ENCODE measurements at places on chromosomes 4 and X.

DNA sequence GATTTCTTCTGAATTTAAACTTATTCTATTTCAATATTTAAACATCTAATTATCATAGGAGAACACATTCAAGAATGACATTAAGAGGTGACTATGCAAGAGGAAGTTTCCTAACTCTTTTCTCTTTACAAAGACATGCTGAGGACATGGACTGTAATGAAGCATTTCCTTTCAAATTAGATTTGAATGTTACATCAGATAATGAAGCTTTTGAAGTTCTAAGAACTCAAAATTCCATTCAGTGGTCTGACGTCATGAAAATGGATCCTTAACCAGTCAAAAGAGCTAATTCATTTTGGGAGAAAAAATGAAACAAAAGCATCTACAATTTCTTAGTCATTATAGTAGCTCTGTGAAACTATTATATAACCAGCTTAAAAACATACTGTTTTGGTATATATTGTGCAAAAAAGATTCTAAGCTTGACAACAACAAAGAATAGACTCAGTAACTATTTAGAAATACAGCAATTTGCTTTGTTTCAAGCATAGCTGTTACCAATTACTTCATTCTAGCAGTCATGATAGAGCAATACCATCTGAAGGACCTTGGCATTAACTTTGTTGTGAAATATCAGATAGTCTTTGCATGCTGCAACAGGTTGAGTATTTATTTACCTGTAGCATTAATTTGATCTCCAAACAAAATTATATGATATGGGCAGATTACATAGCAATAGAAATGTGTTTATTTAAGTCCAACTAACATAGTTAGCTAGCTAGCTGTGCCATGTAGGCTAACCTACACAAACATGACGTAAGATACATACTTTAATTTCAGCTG, 13.7 kb upstream of the DTHD1 start:
- DNase-seq, result no peak

DNA sequence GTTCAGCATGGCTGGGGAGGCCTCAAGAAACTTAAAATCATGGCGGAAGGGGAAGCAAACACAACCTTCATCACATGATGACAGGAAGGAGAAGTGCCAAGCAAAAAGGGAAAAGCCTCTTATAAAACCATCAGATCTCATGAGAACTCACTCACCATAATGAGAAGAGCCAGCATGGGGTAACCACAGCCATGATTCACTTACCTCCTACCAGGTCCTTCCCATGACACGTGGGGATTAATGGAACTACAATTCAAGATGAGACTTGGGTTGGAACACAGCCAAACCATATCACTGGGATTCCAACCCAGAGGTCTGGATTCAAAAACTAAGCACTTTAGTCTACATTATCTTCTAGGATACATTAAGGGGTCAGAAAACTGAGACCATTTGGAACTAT, 609.6 kb upstream of the SPANXN1 start:
- no peak for DNase-seq

DNA sequence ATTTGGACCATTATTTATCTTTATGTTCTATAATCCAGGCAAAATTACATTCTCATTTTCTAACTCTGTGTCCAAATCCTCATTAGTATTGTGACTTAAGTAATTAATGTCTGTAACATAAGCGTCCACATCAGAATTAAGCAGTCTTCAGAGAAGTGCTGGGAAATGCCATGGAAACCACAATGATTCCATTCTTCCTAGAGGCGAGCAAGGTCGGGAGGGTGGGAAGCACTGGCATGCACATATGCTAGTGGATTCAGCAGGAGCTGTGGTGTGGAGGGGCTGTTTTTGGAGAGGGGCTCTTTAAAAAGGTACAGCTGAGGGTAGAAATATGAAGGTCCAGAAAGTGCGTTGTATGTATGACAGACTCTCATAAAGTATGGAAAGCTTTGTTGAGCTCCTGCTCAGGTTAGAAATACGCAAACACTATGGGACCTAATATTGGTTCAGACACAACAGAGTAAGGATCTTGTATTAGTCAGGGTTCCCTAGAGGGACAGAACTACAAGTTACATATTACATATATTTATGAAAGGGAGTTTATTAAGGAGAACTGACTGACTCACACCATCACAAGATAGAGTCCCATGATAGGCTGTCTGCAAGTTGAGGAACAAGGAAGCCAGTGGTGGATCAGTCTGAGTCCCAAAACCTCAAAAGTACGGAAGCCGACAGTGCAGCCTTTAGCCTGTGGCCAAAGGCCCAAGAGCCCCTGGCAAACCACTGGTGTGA, 61.5 kb downstream of the GLRA2 start:
- no peak for DNase-seq

GRCh38 chr4:25753239-25753638, 97.6 kb downstream of the SLC34A2 start:
- DNase-seq, result no peak

DNA sequence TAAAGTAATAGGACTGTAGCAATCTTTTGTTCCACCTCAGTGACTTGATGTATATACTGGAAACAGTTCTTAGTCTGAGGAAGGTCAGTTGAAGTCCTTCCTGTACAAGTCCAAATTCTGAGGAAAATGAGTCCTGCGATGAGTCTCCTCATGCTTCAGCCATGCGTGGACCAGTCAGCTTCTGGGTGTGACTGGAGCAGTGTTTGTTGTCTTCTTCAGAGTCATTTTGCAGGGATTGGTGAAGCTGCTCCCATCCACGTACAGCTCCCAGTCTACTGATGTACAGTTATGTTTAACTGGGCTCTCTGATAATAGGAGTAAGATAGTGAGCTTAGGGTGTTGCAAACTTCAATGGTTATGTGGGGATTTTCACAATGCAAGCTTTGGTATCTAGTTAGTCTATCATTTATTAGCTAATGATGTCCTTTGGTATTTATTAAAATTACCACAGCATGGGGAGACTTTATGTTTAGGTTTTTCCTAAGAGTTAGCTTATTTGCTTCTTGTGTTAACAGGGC, 3.4 kb downstream of the UGT2B17 start:
- DNase-seq, result no peak

DNA sequence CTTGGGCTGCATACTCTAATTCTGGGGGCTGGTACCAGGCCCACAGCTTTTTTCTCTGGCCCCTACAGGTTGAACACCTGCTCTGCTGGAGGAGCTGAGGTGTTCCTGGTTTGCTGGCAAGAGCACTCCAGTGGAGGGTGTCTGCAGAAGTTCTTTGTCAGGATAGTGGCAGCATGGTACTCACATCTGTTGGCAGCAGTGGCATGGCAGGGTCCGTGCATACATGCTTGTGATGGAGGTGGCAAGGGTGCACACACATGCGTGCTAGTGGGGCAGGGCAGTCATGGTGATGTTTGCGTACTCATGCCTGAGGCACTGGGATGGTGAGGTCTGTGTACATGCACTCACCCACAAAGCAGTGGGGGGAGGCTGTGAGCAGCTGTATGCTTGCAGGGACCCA, 235.5 kb upstream of the KLF8 start:
- DNase-seq, result no peak

DNA sequence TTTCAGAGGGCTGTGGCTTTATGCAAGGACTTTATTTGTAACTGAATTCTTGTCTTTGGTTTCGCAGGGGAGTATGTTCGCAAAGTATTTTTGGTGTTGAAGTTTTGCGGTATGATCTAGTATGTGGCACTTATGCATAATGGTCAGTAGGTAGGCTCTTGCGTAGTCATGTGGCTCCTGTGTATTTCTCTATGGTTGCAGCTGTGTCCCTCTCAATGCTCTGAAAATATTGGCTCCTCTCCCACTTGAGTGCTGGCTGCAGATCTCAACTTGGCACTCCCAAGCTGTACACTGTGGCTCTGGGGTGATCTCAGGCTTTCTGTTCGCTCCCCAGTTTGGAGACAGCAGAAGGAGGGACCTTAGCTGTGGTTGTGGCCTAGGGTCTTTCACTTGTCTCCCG, 24.8 kb downstream of the ARMCX5 start:
- no peak for DNase-seq

- DNase-seq, result no peak
Observed at GRCh38 chr4:14513471-14513870, 488.8 kb upstream of the CPEB2 start.

All from stimulated activated CD4-positive, alpha-beta T cell treated with anti-CD3 and anti-CD28 coated beads, Interleukin-12 subunit alpha, Interleukin-12 subunit beta, amount 100 ng/mL, for 4 hours (primary cell).